ENCODE measurements at places on chromosomes 5 and 9.
A peak's percentile ranks its signal among the peaks of the same experiment; 100 is the strongest.

DNA sequence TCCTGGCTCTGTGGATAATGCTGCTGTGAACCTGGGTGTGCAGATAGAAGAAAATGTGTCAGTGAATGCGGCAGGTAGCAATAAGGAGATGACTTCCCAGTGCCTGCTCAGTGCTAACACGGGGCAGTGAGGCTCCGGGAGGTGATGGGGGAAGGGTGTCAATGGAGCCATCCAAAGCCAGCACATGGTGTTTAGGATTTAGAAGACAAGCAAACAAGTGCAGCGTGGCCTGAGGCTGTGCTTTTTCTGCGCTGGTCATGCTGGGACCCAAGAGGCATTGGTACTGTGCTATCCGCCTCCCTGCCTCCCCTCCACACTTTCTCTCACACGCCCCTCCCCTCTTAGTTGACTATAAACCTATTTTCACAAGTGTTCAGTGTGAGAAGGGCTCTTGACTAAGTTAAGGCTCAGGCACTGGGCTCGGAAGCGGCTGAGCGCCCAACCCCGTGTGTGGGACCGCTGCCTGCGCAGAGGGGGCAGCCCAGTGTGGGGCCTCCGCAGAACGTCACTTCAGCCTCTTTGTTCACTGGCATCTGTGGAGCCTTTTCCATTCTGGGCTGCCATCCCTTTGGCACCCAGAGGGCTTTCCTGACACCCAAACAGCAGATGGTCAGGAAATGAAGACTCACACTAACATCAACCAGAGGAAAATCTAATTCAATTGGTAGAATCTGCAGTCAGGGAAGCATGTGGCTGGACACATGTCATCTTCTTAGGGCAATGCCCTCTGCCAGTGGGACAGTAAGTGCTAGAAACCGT is 21.8 kb upstream of the NINJ1 start:
- DNase-seq, result no peak

DNA sequence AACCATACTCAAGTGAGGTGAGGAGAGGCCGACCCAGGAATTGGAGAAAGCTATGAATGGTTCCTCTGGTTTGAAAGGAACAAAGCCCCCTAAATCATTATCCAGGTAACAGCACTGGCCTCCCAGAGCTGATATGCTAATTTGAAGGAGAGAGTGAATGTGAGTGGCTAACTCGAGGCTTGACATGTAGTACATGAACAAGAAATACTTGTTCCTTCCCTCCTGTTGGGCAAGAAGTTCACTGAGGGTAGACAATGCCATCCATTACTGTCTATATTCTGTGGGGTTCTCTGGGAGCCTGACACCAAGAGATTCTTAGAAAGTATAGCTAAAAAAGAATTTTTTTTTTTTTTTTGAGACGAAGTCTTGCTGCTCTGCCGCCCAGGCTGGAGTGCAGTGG is 32.5 kb upstream of the ZNF354A start:
- DNase-seq, result no peak

- DNase-seq, result no peak
Observed at GRCh38 chr5:72074251-72074650, 33.0 kb upstream of the MAP1B start.

DNA sequence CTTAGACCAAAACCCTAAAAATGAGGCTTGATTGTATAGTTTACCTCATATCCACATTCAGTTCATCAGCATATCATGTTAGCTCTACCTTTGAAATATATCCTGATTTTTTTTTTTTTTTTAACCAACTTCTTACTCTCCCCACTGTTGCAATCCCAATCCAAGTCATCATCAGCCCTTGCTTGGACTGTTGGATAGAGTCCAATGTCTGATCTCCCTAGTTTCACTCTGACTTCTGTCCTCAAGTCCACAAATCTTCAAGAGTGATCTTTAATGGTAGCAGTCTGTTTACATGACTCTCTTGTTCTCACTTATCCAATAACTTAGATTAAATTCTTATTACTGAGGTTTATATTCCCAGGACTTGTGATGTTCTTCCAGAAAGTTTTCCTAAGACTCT is 30.8 kb downstream of the NAA35 start:
- no peak for DNase-seq

- DNase-seq, result peak; percentile 67
Observed at GRCh38 chr5:139647506-139648204, 494 bp upstream of the CXXC5 start.

Measured in H7 (cell line).